Activated CD8-positive, alpha-beta memory T cell treated with anti-CD3 and anti-CD28 coated beads for 1 hour (primary cell): ENCODE measurements at places on chromosomes 11 and 22.

- no peak for DNase-seq
Measured at GRCh38 chr11:121606354-121606753, 153.6 kb upstream of the SORL1-AS1 start.

DNA sequence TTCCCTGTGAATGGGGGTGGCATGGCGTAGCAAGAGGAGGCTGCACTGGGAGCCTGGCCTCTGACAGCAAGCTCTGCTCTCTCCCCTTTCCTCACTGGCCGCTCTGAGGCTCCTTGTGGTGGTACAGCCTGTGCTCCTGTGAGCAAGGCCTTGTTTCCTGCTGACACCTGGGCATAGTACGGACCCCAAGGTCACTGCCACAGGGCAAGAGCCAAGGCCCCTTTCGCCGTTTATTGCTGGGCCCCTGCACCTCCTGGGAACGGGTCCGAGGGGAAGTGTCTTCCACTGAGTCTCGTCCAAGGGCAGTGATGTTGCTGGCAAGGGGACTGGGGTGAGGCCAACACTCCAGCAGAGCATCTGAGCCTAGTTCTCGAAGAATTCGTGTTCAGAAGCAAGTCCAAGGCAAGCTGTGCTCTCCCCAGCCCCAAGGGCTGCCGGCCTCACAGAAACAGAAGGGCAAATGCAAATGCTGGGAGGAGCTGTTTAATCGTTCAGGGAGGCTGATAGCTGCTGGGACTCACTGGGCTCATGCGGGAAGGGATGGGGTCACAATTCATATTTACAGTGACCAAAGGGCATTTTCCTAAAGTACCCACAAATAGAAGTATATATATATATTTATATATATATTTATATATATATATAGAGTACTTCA, 15.9 kb upstream of the TTLL12 start:
- no peak for DNase-seq

- no peak for DNase-seq
Measured at GRCh38 chr11:111589886-111590499, 12.3 kb upstream of the SIK2 start.

GRCh38 chr11:31060880-31061279, 308.7 kb downstream of the DCDC1 start:
- DNase-seq, result no peak

GRCh38 chr11:123653483-123653826, 969 bp downstream of the SCN3B start:
- DNase-seq, result no peak

GRCh38 chr11:129538323-129538722, 162.7 kb downstream of the BARX2 start:
- no peak for DNase-seq

DNA sequence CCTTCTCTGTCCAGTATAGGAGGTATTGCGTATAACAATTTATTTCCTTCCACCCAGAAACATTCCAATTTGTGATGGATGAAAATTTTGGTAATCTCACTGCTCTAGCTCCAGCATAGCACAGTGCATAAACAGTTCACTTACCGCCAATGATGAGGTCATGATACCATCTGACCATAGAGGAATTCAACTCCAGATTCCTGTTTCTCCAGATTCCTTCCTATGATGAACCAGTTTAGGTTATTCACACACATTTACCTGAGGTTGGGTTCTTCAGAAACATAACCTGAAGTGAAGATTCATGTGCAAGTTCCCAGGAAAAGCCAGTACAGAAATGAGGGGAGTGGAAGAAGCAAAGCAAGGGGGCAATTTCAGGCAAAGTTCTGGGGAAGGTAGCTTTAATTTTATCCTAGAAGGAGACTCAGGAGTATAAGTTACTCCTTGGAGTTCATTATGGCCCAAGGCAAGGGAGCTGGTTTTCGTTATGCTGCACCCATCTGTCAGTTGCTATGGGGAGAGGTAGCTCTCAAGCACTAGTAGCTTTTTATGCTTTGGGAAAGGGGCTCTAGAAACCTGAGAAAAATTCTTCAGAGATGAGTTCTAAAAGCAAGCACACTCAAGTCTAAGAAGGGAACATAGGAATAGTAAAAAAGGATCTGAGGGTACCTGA, 121.6 kb downstream of the CASP12 start:
- DNase-seq, result no peak

DNA sequence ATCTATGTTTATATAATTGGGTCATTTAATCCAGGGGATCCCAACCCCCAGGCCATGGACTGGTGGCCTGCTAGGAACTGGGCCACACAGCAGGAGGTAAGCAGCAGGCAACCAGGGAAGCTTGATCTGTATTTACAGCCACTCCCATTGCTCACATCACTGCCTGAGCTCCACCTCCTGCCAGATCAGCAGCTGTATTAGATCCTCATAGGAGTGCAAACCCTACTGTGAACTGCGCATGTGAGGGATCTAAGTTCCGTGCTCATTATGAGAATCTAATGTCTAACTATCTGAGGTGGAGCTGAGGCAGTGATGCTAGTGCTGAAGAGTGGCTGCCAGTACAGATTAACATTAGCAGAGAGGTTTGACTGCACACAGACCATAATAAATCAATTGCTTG, 32.8 kb downstream of the MS4A2 start:
- DNase-seq, result no peak

DNA sequence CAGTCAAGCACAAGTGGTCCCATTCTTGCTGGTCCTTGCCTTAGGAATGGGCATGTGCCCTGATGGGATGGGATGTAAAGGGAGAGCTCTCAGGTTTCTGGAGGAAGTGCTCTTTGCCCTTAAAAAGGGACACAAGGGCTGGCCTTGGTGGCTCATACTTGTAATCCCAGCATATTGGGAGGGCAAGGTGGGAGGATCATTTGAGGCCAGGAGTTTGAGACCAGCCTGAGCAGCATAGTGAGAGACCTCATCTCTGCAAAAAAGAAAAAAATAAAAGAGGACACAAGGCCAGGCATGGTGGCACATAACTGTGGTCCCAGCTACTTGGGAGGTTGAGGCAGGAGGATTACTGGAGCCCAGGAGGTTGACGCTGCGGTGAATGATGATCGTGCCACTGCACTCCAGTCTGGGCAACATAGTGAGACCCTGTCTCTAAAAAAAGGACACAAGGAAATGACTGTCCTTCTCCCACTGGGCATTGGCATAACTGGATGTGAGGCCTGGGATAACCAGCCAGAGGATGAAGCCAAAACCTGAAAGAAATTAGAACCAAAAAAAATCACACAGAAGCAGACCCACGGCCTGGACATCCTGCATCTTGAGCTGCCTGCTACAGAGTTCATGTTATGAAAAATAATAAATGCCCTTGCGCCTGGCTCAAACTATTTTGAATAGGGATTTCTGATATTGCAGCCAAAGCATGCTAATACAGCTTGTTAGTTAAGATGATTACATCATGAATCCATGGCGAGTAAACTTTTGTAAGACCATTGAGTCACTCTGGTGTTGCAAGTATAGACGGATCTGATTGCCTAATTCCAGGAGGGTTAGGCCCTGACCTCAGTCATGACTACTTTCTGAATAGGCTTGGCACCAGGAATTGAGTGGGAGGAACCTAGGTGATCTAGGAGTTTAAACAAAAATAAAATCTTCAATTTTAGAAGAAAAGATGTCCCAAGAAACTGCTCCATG, 12.9 kb upstream of the CRKL start:
- DNase-seq, result no peak

DNA sequence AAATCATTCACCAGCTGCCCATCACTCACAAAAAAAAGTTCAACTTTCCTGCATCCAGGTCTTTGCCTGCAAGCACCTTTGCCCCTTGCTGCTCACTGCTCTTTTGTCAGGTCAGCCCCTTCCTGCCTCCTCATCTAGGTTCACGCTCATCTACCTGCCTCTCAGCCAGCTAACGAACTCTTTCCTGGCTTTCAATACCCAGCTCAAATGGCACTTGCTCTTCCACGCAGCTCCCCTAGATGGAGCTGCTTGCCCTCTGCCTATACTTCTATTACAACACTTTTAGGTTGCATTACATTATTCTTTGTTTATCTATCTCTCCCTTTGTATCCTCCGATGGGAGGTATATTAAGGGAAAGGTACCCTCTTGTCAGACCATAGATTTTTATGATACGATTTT, 78.9 kb upstream of the TBCEL start:
- no peak for DNase-seq

DNA sequence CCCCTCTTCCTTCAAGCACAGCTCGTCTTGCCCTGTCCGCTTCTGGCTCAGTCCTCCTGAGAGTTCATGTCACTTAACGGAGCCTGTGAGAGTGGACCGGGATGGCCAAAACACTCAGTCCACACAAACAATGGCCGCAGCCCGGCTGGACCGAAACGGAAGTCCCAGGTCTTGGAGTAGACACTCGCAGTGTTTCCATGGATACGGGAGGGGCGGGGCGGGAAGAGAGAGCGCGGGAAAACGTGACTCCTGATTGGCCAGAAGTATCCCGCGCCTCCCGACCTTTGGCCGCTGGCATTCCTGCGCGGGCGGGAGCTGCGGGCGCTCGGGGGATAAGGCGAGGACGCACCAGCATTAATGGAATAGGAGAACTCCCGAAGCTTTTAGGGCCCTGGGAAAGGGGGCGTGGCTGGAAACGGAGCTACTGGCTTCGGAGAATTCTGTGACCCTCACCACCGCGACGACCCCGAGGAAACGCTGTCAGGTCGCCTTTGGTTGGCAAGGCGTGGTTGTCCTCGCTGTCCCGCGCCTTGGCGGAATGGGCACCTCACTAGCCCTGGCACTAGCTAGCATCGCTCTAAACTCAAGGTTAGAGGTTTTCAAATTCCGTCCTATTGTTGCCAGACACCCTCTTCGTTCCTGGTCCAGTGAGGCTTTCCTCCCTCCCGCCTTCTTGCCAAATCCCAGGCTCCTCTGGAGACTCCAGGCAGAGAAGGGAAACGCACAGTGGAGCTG, at the start of the genes NLRP14 and ZNF214:
Gene NLRP14 (plus strand): TSS at position 297 of the 735 bp plus-strand sequence. CDS start 18,108 bp downstream, outside the sequence.
Gene ZNF214 (minus strand): TSS at position 164 of the 735 bp plus-strand sequence. CDS start 17,511 bp downstream, outside the sequence.
- no peak for DNase-seq

DNA sequence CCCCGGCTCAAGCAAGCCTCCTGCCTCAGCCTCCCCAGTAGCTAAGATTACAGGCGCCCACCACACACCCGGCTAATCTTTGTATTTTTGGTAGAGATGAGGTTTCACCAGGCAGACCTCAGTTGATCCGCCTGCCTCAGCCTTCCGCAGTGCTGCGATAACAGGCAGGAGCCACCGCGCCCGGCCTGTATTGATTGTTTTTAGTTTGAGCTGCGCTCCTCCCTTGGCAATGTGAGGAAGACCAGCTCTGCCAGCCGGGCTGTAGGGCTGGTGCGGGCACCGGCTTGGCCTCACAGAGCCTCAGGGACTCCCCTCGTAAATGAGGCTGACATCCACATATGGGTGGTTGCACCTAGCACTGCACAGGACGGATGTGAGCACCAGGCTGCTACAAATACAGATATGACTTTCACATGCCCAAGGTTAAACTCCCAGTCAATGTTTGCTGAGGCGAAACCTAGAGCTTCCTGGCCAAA, 7.5 kb upstream of the SLC2A11 start:
- no peak for DNase-seq

- DNase-seq, result no peak
Measured at GRCh38 chr22:49184736-49185135, 642.9 kb downstream of the BRD1 start.

GRCh38 chr22:28016781-28017557, 97.9 kb upstream of the PITPNB start:
- DNase-seq, result no peak

- no peak for DNase-seq
Measured at GRCh38 chr11:127939000-127939399, 648.4 kb downstream of the ETS1 start.

- no peak for DNase-seq
Measured at GRCh38 chr11:121311373-121311772, 18.8 kb downstream of the SC5D start.

DNA sequence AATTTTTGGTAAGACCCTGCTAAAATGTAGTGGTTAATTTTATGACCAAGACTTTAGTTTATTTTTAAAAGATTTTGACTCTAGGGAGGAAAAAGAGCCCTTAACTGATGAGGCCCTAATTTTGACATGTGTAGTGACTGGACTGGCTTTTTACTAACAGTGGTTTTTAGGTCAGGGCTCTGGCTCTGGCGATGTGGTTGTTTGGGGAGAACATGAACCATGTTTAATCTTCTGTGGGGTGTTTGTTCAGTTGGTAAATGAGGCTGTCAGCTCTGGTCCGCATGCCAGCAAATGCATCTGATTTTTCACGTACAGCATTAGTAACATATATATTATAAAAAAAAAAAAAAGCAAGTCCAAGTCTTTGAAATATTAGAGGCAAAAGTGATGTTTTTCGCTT, 104.3 kb downstream of the EXT2 start:
- DNase-seq, result no peak

- DNase-seq, result no peak
Measured at GRCh38 chr11:111119751-111120150, 125.8 kb upstream of the POU2AF2 start.

DNA sequence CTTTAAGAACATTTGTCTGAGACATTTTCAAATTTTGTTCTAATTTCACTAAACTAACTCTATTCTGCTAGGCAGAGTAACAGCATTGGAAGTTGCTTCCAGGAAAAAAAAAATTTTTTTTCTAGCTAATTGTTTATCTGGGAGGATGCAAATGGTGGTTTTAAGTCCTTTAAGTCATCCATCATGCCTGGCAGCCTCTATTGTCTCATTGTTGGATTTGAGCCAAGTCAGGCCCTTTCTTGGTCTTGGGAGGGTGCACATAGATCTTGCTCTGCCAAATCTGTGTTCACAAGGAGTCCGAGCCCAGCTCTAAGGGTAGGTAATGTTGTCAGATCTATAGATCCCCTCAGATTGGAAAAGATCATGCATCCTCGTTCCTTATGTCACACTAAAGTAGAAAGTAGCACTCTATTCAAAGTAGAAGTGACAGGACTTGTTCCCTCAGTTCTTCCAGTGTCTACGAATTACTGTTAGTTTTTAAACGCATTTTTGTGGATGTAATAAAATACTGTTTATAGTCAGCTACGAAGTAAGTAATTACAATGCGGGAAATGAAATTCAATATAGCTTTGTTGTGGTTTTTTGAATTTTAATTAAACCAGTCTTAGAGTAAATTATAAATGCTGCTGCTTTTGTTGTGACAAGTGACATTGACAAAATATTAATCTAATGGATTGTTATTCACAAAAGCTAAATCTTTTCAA, 166.0 kb upstream of the RASSF10 start:
- DNase-seq, result no peak

DNA sequence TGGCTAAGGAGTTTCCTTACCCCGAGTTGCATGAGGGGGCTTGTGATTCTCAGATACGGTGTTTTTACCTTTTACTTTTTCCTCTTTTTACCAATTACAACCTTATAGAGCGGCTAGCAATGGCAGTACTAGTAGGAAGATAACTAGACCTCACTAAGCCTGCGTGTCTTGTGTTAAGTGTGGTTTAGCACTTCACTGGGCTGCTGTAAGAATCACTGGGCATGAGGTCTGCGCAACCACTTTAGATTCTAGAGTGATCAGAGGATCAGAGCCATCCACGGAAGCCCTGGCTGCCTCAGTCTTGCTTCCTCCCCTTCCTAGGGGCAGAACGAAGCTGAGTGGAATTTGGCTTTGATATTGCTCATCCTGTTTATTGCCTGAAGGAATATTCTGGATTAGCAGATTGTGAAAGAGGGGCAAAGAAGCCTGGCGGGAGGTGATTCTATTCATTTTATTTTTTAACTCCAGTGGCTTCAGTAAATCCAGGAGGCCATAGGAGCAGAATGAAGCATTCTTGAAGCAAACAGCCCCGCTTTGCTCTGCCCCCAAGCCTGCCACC, 88.5 kb downstream of the GRAMD1B start:
- no peak for DNase-seq
